ENCODE measurements at places on chromosomes 7 and 10. TPM values are rescaled to one million over a fixed set of nuclear protein-coding genes. Genes with fewer than 3 reads are reported as not detected.

- H3K36me3 ChIP-seq, result no peaks in the 10 kb centered on the region
- H3K4me3 ChIP-seq, result no peak overlapping the region
- H3K27me3 ChIP-seq, result peaks cover 6% of the 10 kb centered on the region
- H3K27ac ChIP-seq, result no peak overlapping the region
These were observed 29.9 kb upstream of the ZMIZ1 start for GRCh38 chr10:79038841-79039201.

DNA sequence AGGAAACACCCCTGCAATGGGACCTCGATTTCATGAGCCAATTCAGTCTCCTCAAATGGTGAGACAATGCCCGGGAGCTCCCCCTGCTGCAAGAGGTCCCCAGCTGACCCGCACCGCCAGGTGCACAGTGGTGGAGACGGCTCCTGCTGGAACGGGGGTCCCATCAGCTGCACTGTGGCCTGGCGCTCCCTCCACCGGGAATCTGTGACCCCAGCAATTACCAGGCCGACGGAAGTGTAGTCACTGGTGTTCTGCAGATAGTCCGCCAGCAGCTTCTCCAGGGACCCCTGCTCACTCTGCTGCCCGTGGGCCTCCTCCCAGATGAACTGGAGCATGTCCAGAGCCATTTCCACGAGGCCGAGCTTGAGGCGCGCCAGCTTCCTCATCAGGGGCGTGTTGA is 64.9 kb upstream of the NKX6-2 start:
- peak; percentile 9 for DNase-seq
- H3K27ac ChIP-seq, result no peak overlapping the region
- H3K36me3 ChIP-seq, result no peaks in the 10 kb centered on the region

DNA sequence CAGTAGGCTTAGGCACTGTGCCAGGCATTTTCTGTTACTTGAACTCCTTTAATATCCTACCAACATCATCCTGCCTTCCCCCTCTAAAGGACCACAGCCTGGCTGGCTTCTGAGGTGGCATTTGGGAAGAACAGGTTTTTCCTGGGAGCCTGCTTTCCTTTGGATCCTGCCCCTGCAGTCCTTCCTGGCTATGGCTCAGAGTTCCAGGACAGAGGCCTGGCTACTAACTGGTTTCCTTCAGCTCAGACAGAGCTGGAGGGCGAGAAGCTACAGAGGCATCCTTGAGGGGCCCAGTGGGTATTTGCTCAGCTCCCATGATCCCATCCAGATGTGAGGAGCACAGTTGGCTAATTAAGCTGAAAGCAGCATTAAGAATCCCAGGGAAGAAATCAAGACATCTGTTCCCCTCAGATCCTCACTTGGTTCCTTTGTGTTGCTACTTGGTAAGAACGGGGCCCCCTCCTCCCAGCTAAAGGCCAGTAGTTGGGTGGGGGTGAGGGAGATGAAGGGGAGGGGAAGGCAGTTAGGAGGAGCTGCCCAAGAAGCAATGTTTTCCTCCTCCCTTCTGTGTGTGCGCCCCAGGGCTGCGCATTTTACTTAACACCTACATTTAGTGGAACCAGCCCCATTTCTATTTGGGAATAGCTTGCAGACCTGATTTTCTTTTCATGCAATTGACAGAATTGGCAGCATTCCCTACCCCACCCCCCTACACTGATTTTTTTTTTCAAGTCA is 142.6 kb upstream of the SORCS3 start:
- DNase-seq, result no peak
- no peaks in the 10 kb centered on the region for H3K4me1 ChIP-seq
- H3K27me3 ChIP-seq, result no peaks in the 10 kb centered on the region
- no peak overlapping the region for H3K4me3 ChIP-seq
- no peak overlapping the region for H3K27ac ChIP-seq
- no peaks in the 10 kb centered on the region for H3K36me3 ChIP-seq

DNA sequence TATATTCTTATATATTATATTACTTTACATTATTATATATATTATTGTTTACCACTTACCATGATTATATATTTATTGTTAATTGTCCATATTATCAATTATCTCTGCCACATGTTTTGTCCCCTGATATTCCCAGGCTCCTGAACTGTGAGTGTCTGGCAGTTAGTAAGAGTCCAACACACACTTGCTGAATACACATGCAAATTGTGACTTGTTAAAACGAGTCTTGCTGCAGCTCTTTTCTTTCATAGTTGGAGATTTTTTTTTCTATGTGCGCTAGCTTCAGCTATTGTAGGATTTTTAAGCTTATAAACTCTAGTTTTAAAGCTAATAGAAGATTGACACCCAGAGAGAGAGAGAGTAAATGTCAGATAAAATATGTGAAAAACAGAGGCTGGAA is 207.8 kb upstream of the FAM3C start:
- peaks cover 2% of the 10 kb centered on the region for H3K27me3 ChIP-seq
- H3K4me1 ChIP-seq, result no peaks in the 10 kb centered on the region
- DNase-seq, result no peak
- no peaks in the 10 kb centered on the region for H3K36me3 ChIP-seq
- no peak overlapping the region for H3K4me3 ChIP-seq
- H3K27ac ChIP-seq, result no peak overlapping the region

Gene PNLIPRP1
- not detected for total RNA-seq

Gene ZNF488
- total RNA-seq, result not detected

Gene GPR85
- total RNA-seq, result not detected

- peak; percentile 22 for DNase-seq
- H3K27me3 ChIP-seq, result no peaks in the 10 kb centered on the region
- peak overlapping the region; percentile 54 for H3K27ac ChIP-seq
- no peak overlapping the region for H3K4me3 ChIP-seq
- H3K36me3 ChIP-seq, result no peaks in the 10 kb centered on the region
These were observed 57.3 kb upstream of the CCDC71L start for GRCh38 chr7:106717955-106718871.

- H3K4me3 ChIP-seq, result no peak overlapping the region
- H3K4me1 ChIP-seq, result no peaks in the 10 kb centered on the region
- H3K27ac ChIP-seq, result no peak overlapping the region
- H3K27me3 ChIP-seq, result no peaks in the 10 kb centered on the region
- DNase-seq, result no peak
These were observed 267.9 kb upstream of the SP8 start for GRCh38 chr7:21054427-21055112.

- H3K27ac ChIP-seq, result no peak overlapping the region
- H3K36me3 ChIP-seq, result no peaks in the 10 kb centered on the region
- H3K4me1 ChIP-seq, result no peaks in the 10 kb centered on the region
- no peak for DNase-seq
- H3K27me3 ChIP-seq, result no peaks in the 10 kb centered on the region
These were observed 59.8 kb downstream of the BAMBI start for GRCh38 chr10:28737096-28737495.

DNA sequence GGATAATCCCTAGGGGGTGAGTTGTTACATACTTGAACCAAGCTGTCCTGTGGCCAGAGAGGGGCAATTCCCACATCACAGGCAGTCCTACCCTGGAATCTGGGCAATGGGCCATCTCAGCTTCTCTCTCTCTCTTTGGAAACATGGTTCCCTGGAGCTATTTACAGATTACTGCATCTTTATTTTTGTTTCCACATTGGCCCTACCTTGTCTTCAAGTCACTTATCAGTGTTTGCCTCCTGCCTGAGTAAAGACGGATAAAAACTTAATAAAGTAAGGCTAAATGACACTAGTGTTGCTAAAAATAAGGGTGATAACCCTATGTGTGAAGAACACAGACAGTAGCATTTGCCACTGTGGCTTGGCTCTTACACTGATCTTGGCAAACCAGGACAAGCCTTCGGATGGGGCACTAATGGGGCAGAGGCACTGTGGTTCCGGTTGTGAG is 228.2 kb downstream of the GFRA1 start:
- H3K4me1 ChIP-seq, result no peaks in the 10 kb centered on the region
- H3K36me3 ChIP-seq, result no peaks in the 10 kb centered on the region
- no peaks in the 10 kb centered on the region for H3K27me3 ChIP-seq
- no peak for DNase-seq

DNA sequence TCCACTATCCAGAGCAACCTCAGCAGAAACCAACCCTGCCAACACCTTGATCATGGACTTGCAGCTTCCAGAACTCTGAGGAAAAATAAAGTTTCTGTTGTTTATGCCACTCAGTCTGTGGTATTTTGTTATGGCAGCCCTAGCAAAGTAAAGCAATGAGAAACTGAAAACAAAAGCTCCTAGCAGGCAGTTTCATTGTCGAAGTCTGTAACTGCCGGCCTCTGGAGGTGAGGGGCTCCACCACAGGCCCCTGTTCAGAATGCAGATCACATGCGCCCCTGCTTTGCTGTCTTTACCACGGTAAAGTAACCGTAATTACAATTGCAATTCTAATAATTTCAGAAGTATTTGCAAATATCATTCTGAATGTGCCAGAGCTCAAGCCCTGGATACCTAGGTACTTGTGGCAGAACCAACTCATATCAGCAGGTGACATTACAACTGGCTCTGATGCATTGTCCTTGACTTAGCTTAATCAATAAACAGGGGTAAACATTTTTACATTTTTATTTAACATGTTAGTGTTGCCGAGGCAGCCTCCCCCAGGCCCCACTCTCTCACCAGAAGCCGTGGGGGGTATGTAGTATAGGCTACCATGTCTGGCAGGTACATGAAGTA is 193.2 kb downstream of the ELMO1 start:
- H3K4me3 ChIP-seq, result no peak overlapping the region
- H3K27me3 ChIP-seq, result no peaks in the 10 kb centered on the region
- H3K27ac ChIP-seq, result no peak overlapping the region
- no peaks in the 10 kb centered on the region for H3K4me1 ChIP-seq

- no peak overlapping the region for H3K4me3 ChIP-seq
- no peaks in the 10 kb centered on the region for H3K36me3 ChIP-seq
- no peaks in the 10 kb centered on the region for H3K4me1 ChIP-seq
- H3K27ac ChIP-seq, result no peak overlapping the region
- H3K27me3 ChIP-seq, result no peaks in the 10 kb centered on the region
- no peak for DNase-seq
These were observed 67.0 kb upstream of the PLXNA4 start for GRCh38 chr7:132643302-132643701.

Gene EVX1
- total RNA-seq, result not detected

DNA sequence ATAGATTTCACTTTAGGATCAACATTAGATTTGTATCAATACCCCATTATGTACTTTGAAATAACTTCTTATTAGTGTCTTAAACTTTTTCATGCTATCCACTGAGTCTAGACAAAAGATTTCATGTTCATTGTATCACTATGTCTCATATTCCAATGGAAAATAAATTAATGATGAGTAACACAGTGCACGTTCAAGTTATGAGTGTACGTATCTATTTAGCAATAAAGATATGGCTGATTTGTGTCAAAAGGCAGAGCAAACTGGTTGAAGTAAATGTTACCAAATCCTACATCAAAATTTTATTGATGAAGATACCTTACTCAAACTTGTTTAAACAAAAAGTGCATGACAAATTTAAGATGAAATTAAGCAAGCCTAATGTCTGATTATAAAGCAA is 102.4 kb downstream of the SEMA3E start:
- no peaks in the 10 kb centered on the region for H3K36me3 ChIP-seq
- no peak for DNase-seq
- no peaks in the 10 kb centered on the region for H3K27me3 ChIP-seq
- H3K27ac ChIP-seq, result no peak overlapping the region
- H3K4me1 ChIP-seq, result no peaks in the 10 kb centered on the region

DNA sequence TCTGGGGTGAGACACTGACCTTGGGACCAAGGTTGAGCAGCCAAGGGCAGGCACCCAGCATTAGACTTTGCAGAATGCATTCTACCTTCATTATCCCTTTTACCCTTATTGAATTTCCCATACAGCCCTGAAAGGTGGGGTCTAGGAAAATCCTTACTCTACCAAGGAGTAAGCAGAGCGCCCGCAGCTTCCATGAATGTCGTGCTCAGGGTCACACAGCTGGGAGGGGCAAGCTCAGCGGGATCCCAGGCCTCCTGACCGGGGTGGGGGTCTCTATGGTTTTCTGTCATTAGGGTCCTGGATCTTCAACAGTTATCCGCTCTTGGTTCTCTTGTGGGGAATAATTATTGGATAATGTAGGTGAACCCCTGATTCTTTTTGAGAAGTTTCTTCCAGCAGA is 30.7 kb upstream of the BTBD16 start:
- H3K27me3 ChIP-seq, result no peaks in the 10 kb centered on the region
- no peak for DNase-seq

DNA sequence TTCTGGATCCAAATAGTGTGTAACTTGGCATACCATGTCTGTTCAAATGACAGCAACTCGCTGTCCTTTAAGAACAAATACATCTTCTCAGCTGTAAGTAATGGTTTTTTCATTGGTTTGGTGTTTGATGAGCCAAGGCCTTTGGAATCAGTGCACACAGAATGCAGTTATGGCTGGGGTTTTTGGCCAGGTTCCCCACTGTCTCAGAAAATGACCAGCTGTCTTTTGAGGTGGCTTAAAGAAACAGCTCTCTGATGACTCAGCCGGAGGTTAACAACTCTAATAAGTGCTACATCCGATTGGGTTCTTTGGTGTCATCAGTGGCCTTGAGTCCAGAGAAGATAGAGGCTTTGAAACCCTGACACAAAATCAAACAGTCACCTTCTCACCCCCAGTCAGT is 688.4 kb downstream of the REEP3 start:
- H3K27ac ChIP-seq, result no peak overlapping the region
- no peaks in the 10 kb centered on the region for H3K27me3 ChIP-seq
- no peaks in the 10 kb centered on the region for H3K36me3 ChIP-seq

DNA sequence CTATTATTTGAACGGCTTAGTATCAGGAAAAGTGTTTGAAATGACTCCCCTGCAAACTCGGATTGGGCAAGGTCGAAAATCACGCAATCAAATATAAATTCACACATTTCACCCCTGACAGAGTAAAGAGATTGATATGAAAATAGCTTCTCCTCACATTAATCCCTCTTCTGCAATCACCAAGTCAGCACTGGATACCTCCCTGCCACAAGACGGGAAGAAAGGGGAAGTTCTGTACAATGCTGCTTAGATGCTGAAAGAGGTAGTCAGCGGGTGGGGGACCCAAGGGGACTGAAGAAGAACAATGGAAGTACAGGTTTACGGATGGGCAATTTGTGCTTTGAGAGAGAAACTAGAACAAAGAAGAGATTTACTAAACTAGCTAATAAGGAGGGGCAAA is 72.0 kb upstream of the ANK3 start:
- H3K27ac ChIP-seq, result no peak overlapping the region
- no peaks in the 10 kb centered on the region for H3K27me3 ChIP-seq
- no peaks in the 10 kb centered on the region for H3K4me1 ChIP-seq
- no peak for DNase-seq
- no peaks in the 10 kb centered on the region for H3K36me3 ChIP-seq

Gene FFAR4
- total RNA-seq, result not detected

- no peaks in the 10 kb centered on the region for H3K27me3 ChIP-seq
- H3K36me3 ChIP-seq, result no peaks in the 10 kb centered on the region
- DNase-seq, result no peak
- no peak overlapping the region for H3K27ac ChIP-seq
- H3K4me3 ChIP-seq, result no peak overlapping the region
These were observed 201.9 kb upstream of the KAT6B start for GRCh38 chr10:74624501-74624900.

Gene NME8
- total RNA-seq, result 37.0 TPM

- DNase-seq, result peak; percentile 12
- no peak overlapping the region for H3K4me3 ChIP-seq
- H3K36me3 ChIP-seq, result no peaks in the 10 kb centered on the region
- no peak overlapping the region for H3K27ac ChIP-seq
- H3K4me1 ChIP-seq, result no peaks in the 10 kb centered on the region
These were observed 27.9 kb upstream of the GATA3 start for GRCh38 chr10:8026349-8027259.

Gene PNLIPRP3
- total RNA-seq, result not detected

Gene SNX8
- 8.3 TPM for total RNA-seq

- H3K27ac ChIP-seq, result no peak overlapping the region
- no peak overlapping the region for H3K4me3 ChIP-seq
- no peak for DNase-seq
- no peaks in the 10 kb centered on the region for H3K36me3 ChIP-seq
- no peaks in the 10 kb centered on the region for H3K27me3 ChIP-seq
These were observed 489.8 kb downstream of the DNAJB6 start for GRCh38 chr7:157826566-157826965.
